Natural killer cell (primary cell): ENCODE measurements at places on chromosomes 6 and 20. TPM values are rescaled to one million over a fixed set of nuclear protein-coding genes. Genes with fewer than 3 reads are reported as not detected.

GRCh38 chr6:19705606-19706005, 131.6 kb upstream of the ID4 start:
- no peak for DNase-seq

GRCh38 chr6:22884456-22884855, 315.1 kb downstream of the HDGFL1 start:
- no peak for DNase-seq

GRCh38 chr6:39669973-39670342, 55.2 kb downstream of the KIF6 start:
- no peak for DNase-seq

DNA sequence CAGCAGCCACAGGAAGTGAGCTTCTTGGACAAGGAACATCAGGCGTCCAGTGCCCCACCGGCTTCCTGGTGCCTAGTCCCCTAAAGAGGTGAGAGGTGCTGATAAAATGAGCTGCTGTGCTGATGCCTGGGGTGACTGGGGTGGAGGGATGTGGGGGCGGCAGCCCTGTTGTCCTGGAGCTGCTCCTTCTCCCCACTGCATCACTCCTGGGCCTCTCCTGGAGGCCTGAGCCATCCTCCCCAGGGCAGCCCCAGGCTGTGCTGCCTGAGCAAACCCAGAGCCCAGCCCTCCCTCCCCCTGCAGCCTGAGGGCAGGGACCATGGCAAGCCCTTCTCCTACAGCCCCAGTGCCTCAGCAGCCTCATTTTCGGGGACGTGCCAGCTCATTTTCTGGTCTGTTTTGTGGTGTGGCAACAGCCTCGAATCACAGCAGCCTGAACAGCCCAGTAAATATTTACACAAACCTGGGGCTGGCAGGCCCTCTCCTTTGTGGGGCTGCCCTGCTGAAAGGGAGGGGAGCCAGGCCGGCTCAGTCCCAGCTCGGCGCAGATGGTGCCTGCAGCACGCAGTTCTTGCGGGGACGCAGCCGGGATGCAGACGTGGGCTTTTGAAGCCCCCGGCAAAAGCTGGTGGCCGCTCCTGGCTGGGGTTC, 259.9 kb downstream of the DLL1 start:
- DNase-seq: peak; percentile 11

The HUS1B gene
- total RNA-seq: 2.8 TPM

GRCh38 chr6:155974811-155975323, 519.2 kb upstream of the NOX3 start:
- DNase-seq: no peak

DNA sequence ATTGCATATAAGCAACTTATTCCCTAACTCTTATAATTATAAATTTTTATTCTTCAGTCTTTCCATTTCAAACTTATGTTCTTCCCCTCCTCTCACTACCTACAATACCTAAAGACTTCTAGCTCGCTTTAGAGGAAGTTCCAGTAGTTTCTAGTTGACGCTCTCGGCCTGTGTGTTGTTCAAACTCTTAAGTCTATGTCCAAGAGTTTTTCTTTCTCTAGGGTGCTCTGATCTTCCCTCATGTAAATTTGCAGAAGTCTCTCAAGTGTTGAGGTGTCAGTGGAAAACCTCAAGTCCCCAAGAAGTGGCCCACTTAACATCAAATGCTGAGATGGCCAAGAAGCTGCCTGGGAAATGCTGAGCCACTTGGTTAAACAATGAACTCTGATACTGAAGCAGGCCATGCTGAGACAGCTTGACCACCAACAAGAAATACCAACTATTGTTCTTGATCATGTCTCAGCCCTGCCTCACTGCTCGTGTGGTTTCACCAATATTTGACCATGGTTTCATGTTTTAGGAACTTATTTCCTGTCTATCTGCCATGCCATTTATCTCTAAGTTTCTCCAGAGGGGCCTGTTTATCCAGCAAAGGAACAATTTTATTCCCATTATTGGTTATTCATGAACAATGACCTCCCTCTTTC, 100.9 kb upstream of the TCF21 start:
- DNase-seq: no peak

The IL20RA gene
- total RNA-seq: not detected

- DNase-seq: no peak
Measured at GRCh38 chr6:157249826-157250225, 73.5 kb downstream of the TMEM242 start.

DNA sequence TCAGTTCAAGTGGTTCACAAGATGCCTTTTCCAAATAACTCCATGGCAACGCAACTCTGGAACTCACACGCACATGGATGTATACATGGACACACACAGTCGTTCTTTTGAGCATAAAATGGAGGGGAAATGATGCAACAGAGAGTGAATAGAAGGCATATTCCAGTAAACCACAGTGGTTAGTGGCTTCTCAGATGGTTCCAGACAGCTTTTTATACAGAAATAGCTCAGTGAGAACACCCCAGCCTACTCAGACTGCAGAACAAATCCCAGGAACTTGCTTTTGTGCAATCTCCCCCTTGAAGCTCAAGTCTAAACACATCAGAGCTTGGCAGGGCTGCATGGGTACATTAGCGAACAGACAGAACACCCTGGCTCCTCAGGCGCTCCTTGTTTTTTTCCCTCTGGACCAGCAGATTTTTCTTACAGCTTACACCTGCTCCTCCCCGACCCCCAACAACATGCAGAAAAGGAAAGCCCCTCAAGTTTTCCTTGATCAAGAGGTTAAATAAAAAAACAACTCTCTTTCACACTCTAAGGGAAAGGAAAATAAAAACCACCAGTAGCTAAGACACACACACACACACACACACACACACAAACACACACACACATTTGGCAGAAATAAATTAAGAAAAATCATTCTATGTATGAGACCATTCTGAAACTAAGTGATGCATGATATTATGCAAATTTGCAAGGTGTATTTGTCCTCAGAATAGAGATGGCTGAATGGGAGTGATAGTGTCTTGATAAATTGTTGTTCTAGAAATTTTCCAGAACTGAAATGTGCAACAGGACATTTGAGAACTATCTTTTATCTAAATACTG, 51.2 kb upstream of the RANBP9 start:
- DNase-seq: no peak

- no peak for DNase-seq
Measured at GRCh38 chr20:1105599-1106194, 12.7 kb upstream of the PSMF1 start.

DNA sequence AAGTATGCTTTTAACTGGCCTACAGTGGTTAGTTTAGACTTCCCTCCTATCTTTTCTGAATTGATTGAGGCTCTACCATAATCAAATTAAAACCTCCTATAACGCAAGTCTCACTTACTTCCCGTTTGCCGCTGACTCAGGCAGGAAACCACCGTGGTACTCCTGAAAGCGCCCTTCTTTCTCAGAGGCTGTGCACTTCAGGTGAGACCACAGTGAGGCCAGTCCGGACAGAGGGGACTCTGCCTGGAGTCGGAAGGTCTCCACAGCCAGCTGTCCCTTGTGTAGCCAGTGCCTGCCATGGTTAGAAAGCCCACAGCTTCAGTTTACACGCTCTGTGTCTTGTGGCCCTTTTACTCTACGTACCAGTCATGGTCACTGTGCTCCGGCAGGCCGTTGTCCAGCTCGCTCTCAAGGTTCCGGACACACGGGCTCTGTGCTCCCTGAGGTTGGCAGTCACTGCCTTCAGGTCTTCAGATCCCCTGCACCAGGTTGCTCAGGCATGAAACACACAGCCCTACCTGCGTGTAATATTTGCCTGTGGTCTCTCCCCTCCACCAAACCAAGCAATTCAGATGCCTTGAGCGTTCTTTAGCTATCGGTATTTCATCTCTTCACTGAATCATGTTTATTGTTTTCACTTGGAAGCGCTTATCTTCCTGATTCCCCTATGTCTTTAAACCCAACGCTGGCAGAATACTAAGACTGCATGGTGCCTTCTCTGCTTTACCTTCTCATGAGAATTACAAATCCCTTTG, 178.8 kb downstream of the SMOC2 start:
- no peak for DNase-seq

DNA sequence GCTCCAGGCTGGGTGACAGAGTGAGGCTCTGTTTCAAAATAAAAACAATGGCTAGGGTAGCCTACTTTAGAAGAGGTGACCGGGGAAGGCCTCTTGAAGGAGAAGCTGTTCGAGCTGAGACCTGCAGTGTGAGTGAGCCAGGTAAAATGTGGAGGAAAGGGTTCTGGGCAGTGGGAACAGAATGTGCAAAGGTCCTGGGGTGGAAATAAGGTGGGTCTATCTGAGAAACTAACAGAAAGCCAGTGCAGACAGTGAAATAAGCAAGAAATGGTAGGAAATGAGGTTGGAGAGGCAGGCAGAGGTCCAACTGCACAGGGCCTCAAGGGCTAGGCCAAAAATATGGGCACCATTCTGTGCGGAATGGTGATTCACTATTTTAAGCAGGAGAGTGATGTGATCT, 53.4 kb downstream of the BPIFB1 start:
- DNase-seq: no peak

GRCh38 chr6:81731814-81732213, 20.7 kb downstream of the TENT5A start:
- DNase-seq: no peak

The PAK5 gene
- not detected for total RNA-seq

DNA sequence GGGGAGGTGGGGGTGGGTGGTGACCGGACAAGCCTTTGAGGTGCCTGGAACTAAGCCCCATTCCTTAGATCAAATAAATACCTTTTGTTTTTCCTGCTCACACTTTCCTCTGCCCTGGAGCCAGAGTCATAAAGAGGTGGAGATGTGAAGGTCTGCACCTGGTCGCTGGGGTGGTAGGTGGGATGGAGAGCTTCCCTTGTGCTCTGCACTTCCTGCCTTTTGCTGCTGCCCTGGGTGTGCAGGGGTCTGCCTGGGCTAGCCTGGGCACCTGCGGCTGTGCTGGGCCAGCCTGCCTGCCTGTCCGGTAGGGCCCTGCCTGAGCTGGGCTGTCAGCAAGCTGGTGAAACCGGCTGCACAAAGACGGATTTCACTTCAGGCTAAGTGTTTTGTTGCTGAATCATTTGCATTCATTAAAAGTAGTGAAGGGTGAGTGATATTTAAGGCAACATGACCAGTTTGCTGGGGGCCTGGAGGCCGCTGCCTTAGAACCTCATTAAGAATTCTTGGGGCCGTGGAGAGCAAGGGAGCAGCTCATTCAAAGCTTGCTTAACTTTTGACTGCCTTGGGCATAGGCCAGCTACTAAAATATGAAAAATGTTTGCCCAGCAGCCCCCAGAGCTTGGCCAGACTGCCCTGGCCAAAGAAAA, 20.5 kb downstream of the PTK7 start:
- no peak for DNase-seq

GRCh38 chr20:34651200-34651599, 25.7 kb downstream of the PIGU start:
- no peak for DNase-seq

- no peak for DNase-seq
Measured at GRCh38 chr20:58028123-58028522, 200.3 kb downstream of the ANKRD60 start.

DNA sequence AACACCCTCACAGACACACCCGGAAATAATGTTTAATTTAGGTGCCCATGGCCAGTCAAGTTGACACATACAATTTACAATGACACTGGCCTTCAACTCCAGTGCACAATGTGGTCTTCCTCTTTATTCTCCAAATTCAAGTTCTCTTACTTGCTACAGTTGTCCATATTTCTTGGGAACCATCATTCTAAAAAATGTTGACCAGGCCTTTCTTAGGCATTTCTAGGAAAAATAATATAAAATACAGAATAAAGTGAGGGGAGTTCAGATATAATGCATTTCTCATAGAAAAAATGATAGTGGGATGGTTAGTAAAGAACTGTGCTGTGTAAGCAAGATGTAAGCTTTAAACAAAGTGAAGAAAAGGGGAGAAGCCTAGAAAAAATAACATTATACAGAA, 298.9 kb downstream of the ARHGAP18 start:
- no peak for DNase-seq

The HLA-DQA1 gene
- 39.9 TPM for total RNA-seq

- DNase-seq: no peak
Measured at GRCh38 chr6:151136141-151136755, 103.5 kb upstream of the AKAP12 start.
